Fibroblast of skin of scalp (primary cell): ENCODE measurements at places on chromosomes 16 and 17.

DNA sequence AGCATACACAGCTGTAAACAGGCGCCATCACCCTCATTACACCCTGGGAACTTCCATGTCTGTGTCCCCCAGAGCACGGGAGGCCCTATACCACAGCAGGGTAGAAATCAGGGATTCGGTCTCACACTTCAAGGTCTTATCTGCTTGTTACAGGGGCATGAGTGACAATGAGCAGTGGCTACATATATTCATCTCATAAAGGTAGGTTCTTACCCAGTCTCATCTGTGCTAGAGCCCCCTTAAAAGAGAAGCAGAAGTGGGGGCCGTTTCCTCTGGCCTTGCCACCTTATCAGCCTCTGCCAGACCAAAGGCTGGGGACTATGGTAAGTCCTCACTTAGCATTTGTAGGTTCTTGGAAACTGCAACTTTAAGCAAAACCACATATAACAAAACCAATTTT is 46.5 kb downstream of the IRX5 start:
- no peak for DNase-seq

DNA sequence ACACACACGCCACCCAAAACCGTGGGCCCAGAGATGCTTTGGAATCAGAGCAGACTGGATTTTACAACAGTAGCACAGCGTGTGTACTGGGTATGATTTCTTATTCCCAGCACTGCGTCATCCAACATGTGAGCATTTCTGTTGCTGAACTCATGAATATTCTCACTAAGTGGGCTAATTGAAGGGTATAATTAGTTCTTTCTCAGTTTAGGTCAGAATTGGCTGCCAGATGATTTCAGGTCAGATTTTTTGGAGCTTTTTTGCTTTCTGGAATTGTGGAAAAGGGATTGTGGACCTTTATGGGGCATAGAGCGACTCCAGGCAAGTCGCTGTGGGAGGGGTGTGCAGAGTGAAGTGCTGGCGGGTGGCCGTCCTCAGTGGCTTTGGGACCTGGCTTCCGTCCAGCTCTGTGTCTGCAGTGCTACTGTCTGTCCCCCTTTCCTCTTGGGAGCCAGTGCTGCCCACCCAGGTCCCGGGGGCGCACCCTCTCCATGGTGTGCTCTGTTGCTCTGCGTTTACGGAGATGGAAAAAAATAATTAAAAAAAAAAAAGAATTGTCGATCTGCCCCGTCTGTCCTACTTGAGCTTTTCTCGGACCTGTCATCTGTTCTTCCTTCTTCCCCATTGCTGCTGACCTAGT is 25.0 kb downstream of the FOXK2 start:
- no peak for DNase-seq

DNA sequence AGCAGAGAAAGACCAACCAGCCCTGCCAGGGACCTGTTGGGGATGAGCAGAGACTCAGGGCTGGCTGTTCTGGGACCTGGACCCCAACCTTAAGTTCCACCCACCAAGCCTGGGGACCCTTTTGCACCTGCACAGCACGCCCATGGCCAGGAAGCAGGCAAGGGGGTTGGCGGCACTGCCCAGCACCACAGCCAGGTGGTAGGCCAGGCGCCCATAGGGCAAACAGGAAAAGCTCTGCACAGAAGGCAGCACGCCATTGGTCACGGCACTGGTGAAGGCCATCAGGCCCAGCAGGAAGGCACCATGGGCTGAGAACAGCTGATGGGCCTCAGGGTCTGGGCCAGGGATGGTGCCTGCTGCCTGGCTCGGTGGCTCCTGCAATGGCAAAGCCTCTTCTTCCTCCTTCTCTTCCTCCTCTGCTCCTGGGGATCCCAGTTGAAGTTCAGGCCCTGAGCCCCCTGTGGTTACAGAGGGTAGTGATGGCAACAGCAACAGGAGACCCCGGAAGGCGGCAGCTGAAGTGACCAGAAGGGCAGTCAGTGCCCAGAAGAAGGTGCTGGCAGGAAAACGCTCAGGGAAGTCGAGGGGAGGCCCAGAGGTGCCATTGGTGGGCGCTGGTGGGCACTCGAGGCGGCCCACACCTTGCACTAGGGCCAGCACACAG is 1.7 kb downstream of the SLC52A1 start:
- no peak for DNase-seq

GRCh38 chr17:73396431-73397277 is 84.9 kb upstream of the CDC42EP4 start:
- DNase-seq, result peak; percentile 66
